ENCODE measurements at places on chromosomes 1 and 21. TPM values are rescaled to one million over a fixed set of nuclear protein-coding genes. Genes with fewer than 3 reads are reported as not detected.

The UBL4B gene
- not detected for polyA plus RNA-seq

- H3K27me3 ChIP-seq, result no peaks in the 10 kb centered on the region
- no peak for DNase-seq
- H3K27ac ChIP-seq, result no peak overlapping the region
- no peaks in the 10 kb centered on the region for H3K36me3 ChIP-seq
- H3K4me3 ChIP-seq, result no peak overlapping the region
Observed at GRCh38 chr1:59767119-59767518, 47.6 kb upstream of the HOOK1 start.

- H3K27me3 ChIP-seq, result no peaks in the 10 kb centered on the region
- H3K27ac ChIP-seq, result no peak overlapping the region
- no peak overlapping the region for H3K4me3 ChIP-seq
- DNase-seq, result no peak
- H3K4me1 ChIP-seq, result no peaks in the 10 kb centered on the region
Observed at GRCh38 chr1:235990330-235990795, 74.5 kb downstream of the NID1 start.

The PKP1 gene
- 4.3 TPM for polyA plus RNA-seq

DNA sequence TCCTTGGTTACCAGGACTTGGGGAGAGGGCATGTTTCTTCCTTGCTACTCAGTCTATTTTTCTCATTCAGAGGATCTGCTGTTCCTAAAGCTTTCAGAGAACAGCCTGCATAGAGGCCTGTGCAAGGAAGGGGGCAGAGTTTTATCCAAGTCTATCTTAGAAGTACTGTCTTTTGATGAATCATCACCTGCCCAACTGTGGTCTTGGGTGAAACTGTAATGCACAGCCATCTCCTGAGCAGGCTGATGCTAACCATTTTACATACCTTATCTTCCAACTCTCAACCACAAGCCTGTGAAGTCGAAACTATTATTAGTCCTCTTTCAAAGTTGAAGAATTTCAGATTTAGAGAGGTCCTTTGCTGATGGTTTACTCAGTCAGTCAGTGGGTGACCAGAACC lies 368.0 kb downstream of the HHAT start:
- H3K27me3 ChIP-seq, result no peaks in the 10 kb centered on the region
- H3K4me1 ChIP-seq, result peaks cover 17% of the 10 kb centered on the region
- H3K27ac ChIP-seq, result no peak overlapping the region
- no peaks in the 10 kb centered on the region for H3K36me3 ChIP-seq
- no peak overlapping the region for H3K4me3 ChIP-seq

DNA sequence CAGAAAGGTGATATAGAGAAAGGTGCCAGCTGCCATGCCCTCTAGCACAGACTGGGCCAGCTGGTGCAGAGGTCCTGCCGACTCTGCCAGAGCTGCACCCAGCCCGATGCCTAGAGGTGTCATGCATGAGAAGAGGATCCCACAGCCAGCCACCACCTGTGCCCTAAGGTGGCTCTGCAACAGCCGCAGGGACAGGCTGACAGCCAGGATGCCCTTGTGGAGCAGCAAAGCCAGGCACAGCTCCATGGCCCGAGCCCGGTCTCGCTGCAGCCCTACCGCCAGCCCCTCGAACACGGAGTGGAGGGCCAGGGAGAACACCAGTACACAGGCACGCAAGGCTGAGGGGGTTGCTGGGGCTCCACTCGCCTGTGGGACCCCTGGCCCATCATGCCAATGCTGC lies 1.8 kb upstream of the CRTC2 start:
- no peak for DNase-seq
- no peak overlapping the region for H3K27ac ChIP-seq
- no peak overlapping the region for H3K4me3 ChIP-seq
- peaks cover 15% of the 10 kb centered on the region for H3K4me1 ChIP-seq
- H3K36me3 ChIP-seq, result peaks cover 7% of the 10 kb centered on the region

DNA sequence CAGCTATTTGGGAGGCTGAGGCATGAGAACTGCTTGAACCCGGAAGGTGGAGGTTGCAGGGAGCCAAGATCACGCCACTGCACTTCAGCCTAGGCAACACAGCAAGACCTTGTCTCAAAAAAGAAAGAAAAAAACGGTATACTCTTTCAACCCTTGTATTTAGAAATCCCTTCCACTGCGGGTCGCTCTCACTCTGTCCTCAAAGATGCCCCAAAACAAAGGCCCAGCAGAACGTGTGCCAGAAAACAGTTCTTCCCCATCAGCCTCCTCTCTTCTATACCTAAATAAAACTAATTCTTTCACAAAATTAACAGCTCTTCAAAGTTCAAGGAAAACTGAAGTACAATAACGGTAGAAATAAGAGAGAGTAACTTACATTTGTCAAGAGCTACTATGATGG lies 13.2 kb downstream of the SETD4 start:
- DNase-seq, result no peak
- H3K27me3 ChIP-seq, result no peaks in the 10 kb centered on the region
- H3K4me1 ChIP-seq, result no peaks in the 10 kb centered on the region
- peaks cover 22% of the 10 kb centered on the region for H3K36me3 ChIP-seq

The DYRK3 gene
- polyA plus RNA-seq, result 5.4 TPM

- H3K36me3 ChIP-seq, result no peaks in the 10 kb centered on the region
- DNase-seq, result no peak
- H3K27me3 ChIP-seq, result no peaks in the 10 kb centered on the region
- H3K4me1 ChIP-seq, result no peaks in the 10 kb centered on the region
- no peak overlapping the region for H3K4me3 ChIP-seq
- H3K27ac ChIP-seq, result no peak overlapping the region
Observed at GRCh38 chr21:17491716-17492414, 21.0 kb upstream of the CXADR start.

The MYCL gene
- 2.7 TPM for polyA plus RNA-seq

- H3K36me3 ChIP-seq, result no peaks in the 10 kb centered on the region
- no peak overlapping the region for H3K27ac ChIP-seq
- H3K4me3 ChIP-seq, result no peak overlapping the region
Observed at GRCh38 chr1:65048335-65048734, 82.0 kb upstream of the JAK1 start.

The FCGR2B gene
- polyA plus RNA-seq, result 9.0 TPM

DNA sequence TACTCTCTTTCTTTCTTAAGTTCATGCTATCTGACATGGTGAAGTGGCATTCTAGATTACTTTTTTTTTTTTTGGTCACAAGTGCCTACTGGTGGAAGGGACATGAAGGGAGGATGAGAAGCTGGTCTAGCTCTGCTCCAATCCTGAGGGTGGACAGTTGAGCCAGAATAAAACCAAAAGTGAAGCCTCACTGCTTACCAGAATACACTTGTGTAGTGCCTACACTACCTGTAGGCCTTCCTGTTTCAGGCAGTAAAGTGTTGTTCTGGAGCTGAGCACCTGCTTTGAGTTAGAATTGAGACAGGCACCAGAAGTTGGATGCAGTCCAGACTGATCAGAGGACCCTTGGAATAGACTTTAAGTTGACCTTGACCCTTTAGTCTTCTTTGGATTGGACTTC lies 40.4 kb upstream of the APOBEC4 start:
- H3K4me1 ChIP-seq, result peaks cover 15% of the 10 kb centered on the region
- no peak for DNase-seq
- no peaks in the 10 kb centered on the region for H3K36me3 ChIP-seq
- no peak overlapping the region for H3K27ac ChIP-seq
- no peak overlapping the region for H3K4me3 ChIP-seq
- H3K27me3 ChIP-seq, result no peaks in the 10 kb centered on the region

The KCNJ15 gene
- polyA plus RNA-seq, result 46.7 TPM

The OR2L2 gene
- polyA plus RNA-seq, result not detected

DNA sequence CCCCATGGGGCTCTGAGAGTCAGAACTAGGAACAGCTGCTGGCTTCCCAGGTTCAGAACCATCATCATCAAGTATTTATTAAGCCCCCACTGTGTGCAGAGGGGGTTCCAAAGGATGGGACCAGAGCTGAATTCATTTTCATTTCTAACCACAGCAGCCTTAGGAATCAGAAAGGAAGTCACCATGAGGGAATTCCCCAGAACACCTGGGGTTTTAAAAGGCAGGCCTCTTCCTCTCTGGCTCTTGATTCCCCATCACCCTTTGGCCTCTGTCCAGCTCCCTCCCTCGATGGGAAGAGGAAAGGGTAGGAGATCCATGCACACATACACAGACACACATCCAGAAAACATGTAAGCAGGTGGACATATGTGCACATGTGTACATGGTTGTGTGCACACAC lies 1.3 kb upstream of the KCNN3 start:
- peaks cover 11% of the 10 kb centered on the region for H3K27me3 ChIP-seq
- H3K4me3 ChIP-seq, result no peak overlapping the region
- H3K4me1 ChIP-seq, result peaks cover 4% of the 10 kb centered on the region
- no peaks in the 10 kb centered on the region for H3K36me3 ChIP-seq
- no peak for DNase-seq
- H3K27ac ChIP-seq, result no peak overlapping the region

GRCh38 chr1:202189001-202189790 lies 4.4 kb upstream of the LGR6 start:
- DNase-seq, result peak; percentile 69
- H3K36me3 ChIP-seq, result no peaks in the 10 kb centered on the region
- H3K4me1 ChIP-seq, result peaks cover 2% of the 10 kb centered on the region
- no peak overlapping the region for H3K27ac ChIP-seq
- H3K27me3 ChIP-seq, result peaks cover 11% of the 10 kb centered on the region
- no peak overlapping the region for H3K4me3 ChIP-seq

DNA sequence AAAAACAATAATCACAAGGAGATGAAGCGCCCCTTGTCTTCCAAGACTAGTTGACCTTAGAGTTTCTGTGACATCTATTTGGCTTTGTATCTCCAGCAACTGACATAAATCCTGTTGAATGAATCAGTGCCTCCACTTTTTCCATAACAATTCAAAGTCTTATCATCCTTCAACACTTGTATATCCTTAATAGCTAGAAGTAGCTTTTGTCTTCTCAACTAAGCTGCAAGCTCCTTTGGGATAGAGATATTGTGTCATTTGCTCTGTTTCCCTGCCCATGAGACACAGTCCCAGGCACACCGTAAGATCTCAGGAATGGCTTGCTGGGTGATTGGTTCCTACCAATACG lies 5.7 kb downstream of the PIGR start:
- H3K27me3 ChIP-seq, result no peaks in the 10 kb centered on the region
- no peaks in the 10 kb centered on the region for H3K4me1 ChIP-seq
- no peak for DNase-seq
- H3K27ac ChIP-seq, result no peak overlapping the region

The FOXO6 gene
- polyA plus RNA-seq, result 0.22 TPM

- peaks cover 8% of the 10 kb centered on the region for H3K4me1 ChIP-seq
- no peak overlapping the region for H3K4me3 ChIP-seq
- peak; percentile 48 for DNase-seq
Observed at GRCh38 chr1:29858646-29859045, 622.3 kb downstream of the PTPRU start.

DNA sequence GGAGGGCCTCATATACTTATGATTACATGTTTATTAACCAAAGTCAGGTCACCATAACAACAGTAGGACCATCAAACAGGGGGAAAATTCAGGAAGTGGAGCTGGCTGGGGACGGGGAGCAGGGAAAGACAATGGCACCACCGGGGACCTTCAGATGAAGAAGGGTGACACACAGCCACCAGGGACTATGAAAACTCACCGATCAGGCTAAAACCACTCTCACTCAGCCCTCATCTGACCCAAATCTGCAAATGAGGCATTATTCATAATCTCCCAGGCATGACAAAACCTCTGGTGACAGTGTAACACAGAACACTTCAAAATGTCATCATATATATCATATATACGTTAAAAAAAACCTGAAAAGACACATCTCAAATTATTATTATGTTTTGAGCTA lies 11.2 kb downstream of the MKNK1 start:
- H3K4me3 ChIP-seq, result no peak overlapping the region
- H3K4me1 ChIP-seq, result no peaks in the 10 kb centered on the region
- H3K36me3 ChIP-seq, result peaks cover 26% of the 10 kb centered on the region
- no peaks in the 10 kb centered on the region for H3K27me3 ChIP-seq

DNA sequence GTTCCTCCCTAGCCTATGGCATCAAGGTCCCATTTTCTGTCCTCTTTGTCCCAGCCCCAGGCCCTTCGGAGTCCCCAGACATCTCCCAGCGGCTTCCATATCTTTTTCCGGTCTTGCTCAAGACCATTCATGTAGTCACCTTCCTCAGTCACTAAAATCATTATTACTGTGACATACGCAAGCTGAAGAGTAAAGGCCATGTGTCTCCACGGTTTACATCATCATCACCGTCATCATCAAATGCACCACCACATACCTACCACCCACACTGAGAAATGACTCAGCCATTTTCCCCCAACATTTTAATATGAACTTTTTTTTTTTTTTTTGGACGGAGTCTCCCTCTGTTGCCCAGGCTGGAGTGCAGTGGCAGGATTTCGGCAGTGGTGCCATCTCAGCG lies 43.4 kb downstream of the FHAD1 start:
- H3K36me3 ChIP-seq, result no peaks in the 10 kb centered on the region
- no peaks in the 10 kb centered on the region for H3K27me3 ChIP-seq
- no peak overlapping the region for H3K27ac ChIP-seq
- DNase-seq, result no peak
- H3K4me1 ChIP-seq, result no peaks in the 10 kb centered on the region

The OR2T29 gene
- polyA plus RNA-seq, result not detected

The DNAJC6 gene
- polyA plus RNA-seq, result 1.4 TPM

- no peak overlapping the region for H3K4me3 ChIP-seq
- H3K4me1 ChIP-seq, result peaks cover 29% of the 10 kb centered on the region
- H3K27ac ChIP-seq, result no peak overlapping the region
- no peak for DNase-seq
- no peaks in the 10 kb centered on the region for H3K27me3 ChIP-seq
Observed at GRCh38 chr21:45450423-45451090, 45.6 kb downstream of the COL18A1 start.

GRCh38 chr21:36567216-36567885 lies 87.4 kb upstream of the CLDN14 start:
- no peak for DNase-seq
- H3K36me3 ChIP-seq, result no peaks in the 10 kb centered on the region
- no peak overlapping the region for H3K27ac ChIP-seq
- H3K4me1 ChIP-seq, result no peaks in the 10 kb centered on the region
- no peaks in the 10 kb centered on the region for H3K27me3 ChIP-seq
- H3K4me3 ChIP-seq, result no peak overlapping the region

The PRSS38 gene
- not detected for polyA plus RNA-seq

DNA sequence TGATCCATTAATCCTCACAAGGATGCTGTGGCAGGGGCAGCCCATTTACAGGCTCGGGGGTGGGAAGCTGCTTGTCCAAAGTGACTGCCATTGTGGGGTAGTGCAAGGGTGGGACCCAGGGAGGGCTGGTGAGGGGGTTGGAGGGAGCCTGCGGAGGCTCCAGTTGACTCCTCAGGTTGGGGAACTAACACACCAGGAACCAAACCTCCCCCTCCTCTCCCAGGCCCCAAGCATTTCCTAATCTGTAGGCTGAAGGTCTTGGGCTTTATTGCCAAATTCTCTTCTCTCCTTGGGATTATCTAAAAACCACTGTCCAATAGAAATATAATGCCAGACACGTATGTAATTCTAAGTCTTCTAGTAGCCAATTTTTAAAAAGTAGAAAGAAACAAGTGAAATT lies 18.2 kb downstream of the IKBKE start:
- H3K4me1 ChIP-seq, result no peaks in the 10 kb centered on the region
- peaks cover 10% of the 10 kb centered on the region for H3K36me3 ChIP-seq
- H3K27ac ChIP-seq, result no peak overlapping the region
- no peak overlapping the region for H3K4me3 ChIP-seq
- no peak for DNase-seq

The HORMAD1 gene
- polyA plus RNA-seq, result 0.17 TPM
